Stimulated activated CD8-positive, alpha-beta memory T cell treated with anti-CD3 and anti-CD28 coated beads, Interleukin-12 subunit alpha, Interleukin-12 subunit beta, amount 100 ng/mL, for 1 hour (primary cell): ENCODE measurements at places on chromosomes 2 and 18.

- DNase-seq, result no peak
Measured at GRCh38 chr2:133790711-133791110, 222.4 kb upstream of the NCKAP5 start.

GRCh38 chr18:3623769-3624545, 174.0 kb downstream of the TGIF1 start:
- no peak for DNase-seq

DNA sequence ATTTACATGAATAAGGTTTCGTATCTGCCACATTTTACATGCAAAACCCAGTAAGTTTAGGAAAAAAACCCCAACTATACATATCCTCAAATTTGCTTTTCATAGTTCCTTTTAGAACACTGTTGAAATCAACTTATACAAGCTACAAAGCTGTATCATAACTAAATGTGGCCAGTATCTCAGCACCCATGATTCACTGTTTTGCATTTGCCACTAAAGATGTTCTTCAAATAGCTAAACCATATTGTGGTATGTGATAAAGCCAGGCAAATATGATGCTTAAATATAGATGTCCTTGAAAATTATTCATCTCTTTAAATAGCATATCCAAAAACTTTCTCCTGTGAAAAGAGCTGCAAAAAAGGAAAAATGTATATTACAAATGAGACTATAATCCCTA, 29.9 kb downstream of the ROCK2 start:
- DNase-seq, result no peak

DNA sequence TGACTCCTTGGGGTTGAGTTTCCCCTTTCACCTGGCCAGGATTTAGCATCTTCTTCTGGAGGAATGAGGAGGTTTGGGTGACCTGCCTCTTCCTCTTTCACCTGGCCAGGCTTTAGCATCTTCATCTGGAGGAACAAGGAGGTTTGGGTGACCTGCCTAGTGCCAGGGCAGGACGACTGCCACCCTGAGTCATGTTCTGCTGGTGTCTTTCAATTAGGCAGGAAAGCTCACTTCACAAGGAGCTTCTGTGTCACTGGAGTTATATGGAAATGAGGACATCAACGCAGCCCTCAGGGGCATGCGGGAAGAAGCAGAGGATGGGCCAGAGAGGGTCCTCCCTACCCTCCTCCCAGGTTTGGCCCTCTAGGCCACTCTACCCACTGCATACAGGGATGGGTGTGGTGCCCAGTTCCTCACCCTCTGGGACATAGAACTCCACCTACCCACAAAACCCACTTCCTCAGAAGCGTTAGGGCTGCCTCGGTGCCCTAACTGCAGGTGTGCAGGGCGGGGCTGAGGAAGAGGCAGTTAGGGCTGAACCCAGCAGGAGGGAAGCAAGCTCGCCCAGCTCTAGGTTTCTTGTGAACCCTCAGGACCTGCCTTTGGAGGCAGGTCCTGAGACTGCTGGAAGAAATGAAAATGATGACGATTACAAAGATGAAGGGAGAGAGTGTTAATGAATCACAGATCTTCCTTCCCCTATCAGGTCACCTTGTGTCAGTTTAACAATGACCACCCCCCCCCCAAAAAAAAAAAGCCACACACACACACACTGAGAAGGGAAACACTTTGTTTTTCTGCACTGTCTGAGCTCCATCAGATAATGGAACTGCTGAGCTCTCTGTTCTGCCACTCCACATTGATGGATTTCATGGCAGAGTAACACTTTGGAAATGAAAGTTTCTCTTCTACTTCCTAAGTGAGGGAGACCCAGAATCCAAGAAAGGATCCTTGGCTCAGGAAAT, 71.0 kb downstream of the ARL4C start:
- peak; percentile 60 for DNase-seq

GRCh38 chr2:119126650-119127049, 31.9 kb downstream of the C1QL2 start:
- no peak for DNase-seq

DNA sequence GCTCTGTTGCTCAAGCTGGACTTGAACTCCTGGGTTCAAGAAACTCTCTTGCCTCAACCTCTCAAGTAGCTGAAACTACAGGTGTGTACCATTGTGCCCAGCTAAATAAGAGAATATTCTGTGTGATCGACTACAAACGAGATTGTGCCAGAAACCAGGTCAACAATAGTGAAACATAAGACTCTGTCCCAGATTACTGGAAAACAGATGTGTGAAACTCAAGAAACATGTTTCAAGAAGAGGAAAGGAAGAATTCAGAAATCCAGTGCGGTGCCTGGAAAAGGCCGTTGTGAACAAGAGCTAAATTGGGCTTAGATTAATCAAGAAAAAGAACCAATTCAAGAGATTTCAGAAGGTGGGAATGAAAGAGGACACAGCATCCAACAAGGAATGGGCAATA, 23.4 kb upstream of the STAT1 start:
- no peak for DNase-seq

DNA sequence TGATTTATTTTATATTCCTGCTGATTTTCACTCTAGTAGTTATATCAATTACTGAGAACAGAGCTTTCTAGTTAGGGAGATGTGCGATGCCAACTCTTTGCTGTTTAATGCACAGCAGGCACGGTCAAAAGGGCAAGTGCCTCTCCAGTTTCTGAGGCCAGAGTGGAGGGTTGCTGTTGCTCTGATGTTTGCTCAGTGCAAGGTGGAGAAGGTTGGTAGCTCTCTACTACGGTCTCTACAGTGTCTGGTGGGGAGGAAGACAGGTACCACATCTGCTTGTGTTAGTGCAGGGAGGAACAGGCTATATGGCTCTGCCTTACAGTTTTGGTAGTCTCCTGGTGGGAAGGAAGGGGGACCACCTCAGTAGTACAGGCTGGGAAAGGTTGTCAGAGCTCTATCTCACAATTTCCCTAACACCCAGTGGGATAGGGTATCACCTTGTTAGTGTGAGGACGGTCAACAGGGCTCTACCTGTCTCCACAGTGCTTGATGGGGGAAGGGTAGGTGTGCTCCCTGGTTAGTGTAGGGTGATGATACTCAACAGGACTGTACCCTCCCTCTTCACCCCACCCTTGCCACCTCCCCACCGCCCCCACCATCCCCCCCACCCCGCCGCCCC, 85.9 kb downstream of the FANCL start:
- DNase-seq, result no peak
